ENCODE measurements at places on chromosomes 5 and 9. TPM values are rescaled to one million over a fixed set of nuclear protein-coding genes. Genes with fewer than 3 reads are reported as not detected.

- no peaks in the 10 kb centered on the region for H3K36me3 ChIP-seq
- H3K27ac ChIP-seq, result no peak overlapping the region
- no peaks in the 10 kb centered on the region for H3K4me1 ChIP-seq
Measured at GRCh38 chr9:86731511-86732063, 215.7 kb downstream of the GAS1 start.

CA9 gene
- not detected for total RNA-seq

GRCh38 chr5:57324181-57324580 is 150.3 kb downstream of the GPBP1 start:
- no peak overlapping the region for H3K27ac ChIP-seq
- H3K4me1 ChIP-seq, result no peaks in the 10 kb centered on the region
- no peaks in the 10 kb centered on the region for H3K36me3 ChIP-seq
- H3K4me3 ChIP-seq, result no peak overlapping the region

DNA sequence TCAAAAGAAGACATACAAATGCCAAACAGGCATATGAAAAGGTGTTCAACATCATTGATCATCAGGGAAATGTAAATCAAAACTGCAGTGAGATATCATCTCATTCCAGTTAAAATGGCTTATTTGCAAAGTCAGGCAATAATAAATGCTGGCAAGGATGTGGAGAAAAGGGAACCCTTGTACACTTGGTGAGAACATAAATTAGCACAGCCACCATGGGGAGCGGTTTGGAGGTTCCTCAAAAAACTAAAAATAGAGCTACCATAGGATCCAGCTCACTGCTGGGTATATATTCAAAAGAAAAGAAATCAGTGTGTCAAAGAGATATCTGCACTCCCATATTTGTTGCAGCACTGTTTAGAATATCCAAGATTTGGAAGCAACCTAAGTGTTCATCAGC is 50.3 kb downstream of the AP3S1 start:
- DNase-seq, result no peak
- no peak overlapping the region for H3K4me3 ChIP-seq
- no peak overlapping the region for H3K27ac ChIP-seq
- H3K36me3 ChIP-seq, result no peaks in the 10 kb centered on the region
- no peaks in the 10 kb centered on the region for H3K27me3 ChIP-seq

DNA sequence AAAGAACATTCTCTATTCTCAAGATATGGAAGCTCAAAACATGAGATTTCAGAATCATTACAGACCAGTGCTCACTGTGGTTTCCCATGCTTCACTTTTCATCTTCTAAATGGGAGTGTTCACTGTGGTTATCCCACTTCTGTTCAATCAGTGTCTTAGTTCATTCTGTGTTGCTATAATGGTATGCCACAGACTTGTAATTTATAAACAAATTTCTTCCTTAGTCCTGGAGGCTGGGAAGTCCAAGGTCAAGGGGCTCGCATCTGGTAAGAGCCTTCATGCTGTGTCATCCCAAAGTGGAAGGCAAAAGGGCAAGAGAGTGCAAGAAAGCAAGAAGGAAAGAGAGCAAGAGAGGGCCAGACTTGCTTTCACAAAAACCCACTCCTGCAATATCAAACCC is 146.3 kb downstream of the TTC39B start:
- no peak for DNase-seq
- H3K4me1 ChIP-seq, result no peaks in the 10 kb centered on the region
- H3K27me3 ChIP-seq, result no peaks in the 10 kb centered on the region
- no peak overlapping the region for H3K4me3 ChIP-seq
- H3K27ac ChIP-seq, result no peak overlapping the region

- H3K4me3 ChIP-seq, result peak overlapping the region; percentile 72
- peaks cover 22% of the 10 kb centered on the region for H3K4me1 ChIP-seq
- H3K27ac ChIP-seq, result no peak overlapping the region
- DNase-seq, result no peak
- H3K36me3 ChIP-seq, result no peaks in the 10 kb centered on the region
Measured at GRCh38 chr5:103259705-103260355, 1.3 kb downstream of the MACIR start.

DNA sequence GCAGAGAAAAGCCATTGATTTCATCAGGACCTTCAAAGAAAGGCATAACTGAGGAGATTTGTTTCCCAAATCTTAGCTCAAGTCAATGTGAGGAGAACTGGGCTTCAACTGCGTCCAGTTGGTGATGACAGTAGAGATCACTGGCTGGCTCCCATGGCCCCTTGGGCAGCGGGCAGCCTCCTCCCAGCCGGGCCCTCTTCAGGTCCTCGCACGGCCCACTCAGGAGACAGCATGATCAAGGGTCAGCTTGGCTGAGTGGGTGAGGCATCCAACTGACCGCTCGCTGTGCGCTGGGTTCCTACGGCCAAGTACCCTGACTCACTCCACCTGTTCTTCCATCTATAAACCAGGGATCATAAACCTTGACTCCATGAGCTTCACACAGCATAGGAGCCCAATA is 274.0 kb downstream of the NSG2 start:
- H3K4me3 ChIP-seq, result no peak overlapping the region
- no peak overlapping the region for H3K27ac ChIP-seq
- no peak for DNase-seq
- no peaks in the 10 kb centered on the region for H3K27me3 ChIP-seq

GRCh38 chr9:88521308-88521707 is 13.7 kb upstream of the NXNL2 start:
- no peaks in the 10 kb centered on the region for H3K27me3 ChIP-seq
- H3K27ac ChIP-seq, result no peak overlapping the region
- DNase-seq, result no peak
- no peaks in the 10 kb centered on the region for H3K36me3 ChIP-seq

DNA sequence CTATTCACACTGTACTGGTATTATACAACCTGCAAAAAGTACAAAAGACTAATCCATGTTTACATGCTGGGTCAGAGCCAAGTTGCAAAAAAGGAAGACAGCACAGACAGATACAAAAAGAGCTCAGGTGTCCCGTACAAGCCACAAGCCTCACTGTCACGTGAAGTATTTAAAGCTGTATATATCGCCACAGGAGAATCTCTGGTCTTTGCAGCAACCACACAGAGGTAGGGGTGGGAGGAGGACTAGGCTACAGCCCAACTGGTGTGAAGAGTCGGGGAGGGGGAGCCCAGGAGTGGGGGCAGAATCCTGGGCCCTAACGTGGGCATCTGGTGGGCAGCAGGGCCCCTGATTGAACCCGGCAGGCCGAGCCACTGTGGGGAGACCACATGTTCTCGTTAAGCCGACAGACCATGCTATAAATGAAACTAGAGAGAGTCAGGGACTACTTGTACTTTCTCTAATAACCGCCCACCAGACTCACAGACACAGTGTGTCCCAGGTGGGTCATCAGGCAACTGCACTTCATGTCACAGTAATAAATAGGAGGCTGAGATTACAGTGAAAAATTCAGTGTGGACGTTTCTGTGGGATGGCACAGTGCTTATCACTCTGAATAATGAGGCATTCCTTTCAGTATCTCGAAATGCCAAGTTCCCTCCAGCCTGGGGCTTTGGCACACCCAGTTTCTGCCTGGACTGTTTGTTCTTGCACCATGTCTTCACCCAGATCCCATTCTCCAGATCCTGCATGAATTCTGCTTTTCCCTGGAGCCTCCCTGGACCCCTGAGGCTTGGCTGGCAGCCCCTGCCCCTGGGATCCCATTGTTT is 79.3 kb upstream of the SH3PXD2B start:
- no peaks in the 10 kb centered on the region for H3K4me1 ChIP-seq
- no peak overlapping the region for H3K4me3 ChIP-seq
- peaks cover 2% of the 10 kb centered on the region for H3K27me3 ChIP-seq
- H3K36me3 ChIP-seq, result no peaks in the 10 kb centered on the region

GRCh38 chr5:126490167-126490940 is 67.1 kb downstream of the GRAMD2B start:
- H3K27ac ChIP-seq, result no peak overlapping the region
- no peaks in the 10 kb centered on the region for H3K4me1 ChIP-seq
- no peak for DNase-seq

C9orf50 gene
- not detected for total RNA-seq

GRCh38 chr9:137441935-137442321 is 771 bp upstream of the ENTPD8 start:
- no peaks in the 10 kb centered on the region for H3K36me3 ChIP-seq
- no peak overlapping the region for H3K27ac ChIP-seq
- peak overlapping the region; percentile 32 for H3K4me3 ChIP-seq
- peaks cover 4% of the 10 kb centered on the region for H3K27me3 ChIP-seq

DNA sequence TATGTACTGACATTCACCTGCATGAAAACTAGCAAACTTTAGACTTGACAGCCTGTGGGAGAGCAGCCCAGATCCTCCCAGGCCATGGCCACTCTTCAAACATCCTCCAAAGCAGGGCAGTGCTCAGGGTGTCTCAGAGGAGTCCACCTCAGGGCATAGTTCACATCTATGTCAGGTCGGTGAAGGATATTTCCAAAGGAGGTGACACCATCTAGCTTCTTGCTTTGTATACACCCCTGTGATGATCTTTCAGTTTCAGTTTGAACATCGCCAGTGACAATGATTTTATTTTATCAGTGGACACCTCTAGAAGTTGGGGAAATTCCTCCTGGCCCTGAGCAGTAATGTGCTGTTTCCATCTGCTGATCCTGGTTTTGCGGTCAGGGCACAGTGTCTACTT is 20.1 kb downstream of the CDK20 start:
- H3K36me3 ChIP-seq, result no peaks in the 10 kb centered on the region
- H3K27me3 ChIP-seq, result peaks cover 3% of the 10 kb centered on the region
- no peaks in the 10 kb centered on the region for H3K4me1 ChIP-seq
- H3K4me3 ChIP-seq, result no peak overlapping the region
- H3K27ac ChIP-seq, result no peak overlapping the region

GRCh38 chr9:108259917-108260675 is 595.7 kb downstream of the ACTL7B start:
- H3K4me3 ChIP-seq, result no peak overlapping the region
- H3K4me1 ChIP-seq, result no peaks in the 10 kb centered on the region
- H3K27ac ChIP-seq, result no peak overlapping the region
- H3K27me3 ChIP-seq, result no peaks in the 10 kb centered on the region
- no peaks in the 10 kb centered on the region for H3K36me3 ChIP-seq
- no peak for DNase-seq

PCDHA9 gene
- total RNA-seq, result not detected

DNA sequence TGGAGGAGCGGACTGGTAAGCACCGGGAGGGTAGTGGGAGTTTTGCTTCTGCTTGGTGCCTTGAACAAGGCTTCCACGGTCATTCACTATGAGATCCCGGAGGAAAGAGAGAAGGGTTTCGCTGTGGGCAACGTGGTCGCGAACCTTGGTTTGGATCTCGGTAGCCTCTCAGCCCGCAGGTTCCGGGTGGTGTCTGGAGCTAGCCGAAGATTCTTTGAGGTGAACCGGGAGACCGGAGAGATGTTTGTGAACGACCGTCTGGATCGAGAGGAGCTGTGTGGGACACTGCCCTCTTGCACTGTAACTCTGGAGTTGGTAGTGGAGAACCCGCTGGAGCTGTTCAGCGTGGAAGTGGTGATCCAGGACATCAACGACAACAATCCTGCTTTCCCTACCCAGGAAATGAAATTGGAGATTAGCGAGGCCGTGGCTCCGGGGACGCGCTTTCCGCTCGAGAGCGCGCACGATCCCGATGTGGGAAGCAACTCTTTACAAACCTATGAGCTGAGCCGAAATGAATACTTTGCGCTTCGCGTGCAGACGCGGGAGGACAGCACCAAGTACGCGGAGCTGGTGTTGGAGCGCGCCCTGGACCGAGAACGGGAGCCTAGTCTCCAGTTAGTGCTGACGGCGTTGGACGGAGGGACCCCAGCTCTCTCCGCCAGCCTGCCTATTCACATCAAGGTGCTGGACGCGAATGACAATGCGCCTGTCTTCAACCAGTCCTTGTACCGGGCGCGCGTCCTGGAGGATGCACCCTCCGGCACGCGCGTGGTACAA is 556 bp downstream of the PCDHGC3 start:
- H3K27me3 ChIP-seq, result peaks cover 50% of the 10 kb centered on the region
- no peak overlapping the region for H3K27ac ChIP-seq
- H3K4me3 ChIP-seq, result peak overlapping the region; percentile 32
- peaks cover 17% of the 10 kb centered on the region for H3K4me1 ChIP-seq
- H3K36me3 ChIP-seq, result no peaks in the 10 kb centered on the region

Measured in CD4-positive, CD25-positive, alpha-beta regulatory T cell (primary cell).